ENCODE measurements at places on chromosomes 11 and 22.
A peak's percentile ranks its signal among the peaks of the same experiment; 100 is the strongest.

GRCh38 chr11:128269466-128269865, 317.9 kb downstream of the ETS1 start:
- DNase-seq = no peak

DNA sequence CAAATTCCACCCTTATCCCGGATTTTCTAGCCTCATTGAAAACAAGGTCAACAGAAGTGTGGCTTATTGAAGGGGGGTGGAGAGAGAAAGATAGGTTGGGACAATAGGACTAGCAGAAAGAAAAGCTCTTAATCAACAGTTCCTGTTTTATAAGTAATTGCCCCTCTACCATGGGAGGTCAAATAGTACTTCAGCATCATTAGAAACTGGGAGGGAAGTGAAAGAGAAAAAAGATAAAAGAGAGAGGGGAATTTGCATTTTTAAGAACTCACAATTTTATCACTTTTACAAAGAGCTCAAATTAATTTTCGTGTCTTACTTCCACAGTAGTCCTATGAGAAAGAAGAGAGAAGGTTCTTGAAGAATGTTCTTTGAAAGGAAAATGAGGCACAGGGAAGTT, 89.2 kb downstream of the AMOTL1 start:
- no peak for DNase-seq

DNA sequence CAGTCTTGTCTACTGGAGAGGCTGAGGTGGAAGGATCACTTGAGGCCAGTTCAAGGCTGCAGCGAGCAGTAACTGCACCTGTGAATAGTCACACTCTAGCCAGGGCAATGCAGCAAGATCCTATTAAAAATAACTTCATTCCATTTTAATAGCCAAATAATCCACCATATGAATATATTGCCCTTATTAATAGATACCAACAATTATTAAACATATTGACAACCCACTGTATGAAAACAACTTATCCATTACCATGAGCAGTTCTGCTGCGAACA, 10.4 kb downstream of the GATD1 start:
- DNase-seq = no peak

GRCh38 chr11:73410627-73411026, 34.4 kb downstream of the RELT start:
- DNase-seq = no peak

DNA sequence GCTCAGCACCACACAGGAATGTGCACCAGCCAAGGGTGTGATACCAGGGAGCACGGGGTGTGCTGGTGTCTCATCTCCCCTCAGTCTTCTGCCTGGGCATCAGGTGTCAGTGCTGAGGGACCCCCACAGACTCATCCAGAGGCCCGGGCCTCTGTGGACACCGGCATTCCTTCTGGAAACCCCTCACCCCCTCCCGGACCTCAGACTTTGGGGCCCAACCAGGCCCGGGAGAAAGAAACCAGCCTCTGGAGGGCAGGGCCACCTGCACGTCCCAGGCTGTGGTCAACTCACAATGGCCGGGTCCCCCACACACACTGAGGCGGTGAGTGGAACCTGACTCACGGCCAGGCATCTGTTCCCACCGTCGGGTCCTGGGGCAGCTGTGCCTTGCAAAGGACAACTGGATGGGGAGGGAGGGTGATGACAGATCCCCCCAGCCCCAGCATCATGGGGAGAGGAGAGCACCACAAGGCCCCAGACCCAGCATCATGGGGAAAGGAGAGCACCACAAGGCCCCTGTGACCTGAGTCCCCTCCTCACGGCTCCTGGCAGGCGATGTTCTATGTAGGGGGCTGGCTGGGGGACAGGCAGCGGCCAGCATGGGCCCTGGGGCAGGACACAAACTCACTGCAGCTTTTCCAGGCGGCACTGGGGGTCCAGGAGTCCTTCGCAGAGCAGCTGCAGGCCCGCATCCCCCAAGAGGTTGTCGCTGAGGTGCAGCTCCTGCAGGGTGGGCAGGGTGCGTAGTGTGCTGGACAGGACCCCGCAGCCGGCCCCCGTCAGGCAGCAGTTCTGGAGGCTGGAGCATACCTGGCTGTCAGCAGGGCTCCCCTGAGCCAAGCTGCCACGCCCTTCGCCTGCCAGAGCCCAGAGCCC, 7.6 kb downstream of the RNH1 start:
- DNase-seq = no peak

DNA sequence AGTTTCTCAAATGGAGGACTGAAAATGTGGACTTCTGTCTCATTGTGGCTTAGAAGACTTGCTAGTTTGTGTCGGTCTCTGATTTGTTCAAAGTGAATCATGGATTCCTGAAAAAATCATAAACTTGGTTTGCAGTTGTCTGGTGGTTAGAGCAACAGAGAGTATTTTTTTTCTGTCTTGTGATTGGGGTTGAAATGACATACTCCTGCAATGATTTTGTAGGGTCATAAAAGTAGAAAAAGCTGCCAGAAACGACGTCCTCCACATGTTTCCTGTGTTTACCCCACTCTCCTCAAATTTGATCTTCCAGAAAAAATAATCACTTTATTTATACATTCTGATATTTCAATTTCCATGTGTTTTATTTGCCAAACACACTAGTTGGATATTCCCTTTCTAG, 219.2 kb upstream of the PGR start:
- DNase-seq = no peak

- no peak for DNase-seq
Measured at GRCh38 chr11:119493712-119494111, 70.7 kb upstream of the THY1 start.

GRCh38 chr22:22995166-22995565, 75.2 kb upstream of the GNAZ start:
- DNase-seq = no peak

DNA sequence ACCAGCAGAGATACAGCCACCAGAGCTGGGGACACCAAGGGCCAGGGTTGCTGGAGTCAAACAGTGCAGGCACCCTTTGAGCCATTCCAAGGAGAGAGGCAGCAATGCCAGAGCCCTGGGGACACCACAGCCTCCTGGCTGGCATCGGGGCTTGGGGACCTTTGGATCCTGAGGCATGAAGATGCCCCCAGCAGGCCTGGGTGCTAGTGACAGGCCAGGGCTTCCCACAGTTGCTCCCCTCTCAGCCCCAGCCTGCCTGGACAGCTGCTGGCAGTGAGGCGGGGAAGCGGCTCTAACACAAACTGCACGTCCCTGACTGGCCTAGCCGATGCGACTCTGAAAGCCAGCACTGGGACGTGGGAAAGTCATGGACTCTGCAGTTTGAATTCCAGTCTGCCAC, 2.7 kb downstream of the CD5 start:
- DNase-seq = no peak

GRCh38 chr22:39215070-39215396, 29.7 kb downstream of the PDGFB start:
- peak; percentile 48 for DNase-seq

DNA sequence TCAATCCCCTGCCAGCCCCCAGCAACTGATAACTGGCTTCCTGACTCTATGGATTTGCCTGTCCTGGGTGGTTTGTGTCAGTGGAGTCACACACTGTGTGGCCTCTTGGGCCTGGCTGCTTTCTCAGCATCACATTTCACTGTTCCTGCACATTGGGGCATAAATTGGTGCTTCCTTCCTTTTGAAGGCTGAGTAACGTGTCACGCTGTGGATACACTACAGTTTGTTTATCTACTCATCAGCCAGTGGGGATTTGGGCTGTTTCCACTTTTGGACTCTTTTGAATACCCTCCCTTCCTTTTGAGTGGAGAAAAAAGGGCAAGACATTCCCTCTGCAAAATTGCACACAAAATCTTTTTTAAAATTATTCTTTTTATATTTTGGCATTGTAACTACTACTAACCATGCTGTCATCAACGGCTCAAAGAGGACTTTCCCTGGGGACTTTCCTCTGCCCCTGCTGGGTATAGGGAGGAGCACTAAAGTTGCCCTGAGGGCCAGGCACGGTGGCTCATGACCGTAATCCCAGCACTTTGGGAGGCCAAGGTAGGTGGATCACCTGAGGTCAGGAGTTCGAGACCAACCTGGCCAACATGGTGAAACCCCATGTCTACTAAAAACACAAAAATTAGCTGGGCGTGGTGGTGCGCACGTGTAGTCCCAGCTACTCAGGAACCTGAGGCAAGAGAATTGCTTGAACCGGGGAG, 7.8 kb upstream of the CELSR1 start:
- peak; percentile 52 for DNase-seq

Data from Right ventricle myocardium inferior (tissue), 1 donor.